Right atrium auricular region (tissue), 2 donors: ENCODE measurements at places on chromosomes 2 and 18. TPM values are rescaled to one million over a fixed set of nuclear protein-coding genes. Genes with fewer than 3 reads are reported as not detected.

The RAPGEF4 gene
- total RNA-seq, result 14.1 TPM

GRCh38 chr18:12904012-12904516 lies 20.0 kb upstream of the PTPN2 start:
- no peak for DNase-seq

GRCh38 chr2:158618891-158619490 lies 162.2 kb downstream of the PKP4 start:
- no peak for DNase-seq

GRCh38 chr18:51248685-51249084 lies 51.2 kb upstream of the MEX3C start:
- no peak for DNase-seq

GRCh38 chr2:36413218-36413617 lies 57.6 kb downstream of the CRIM1 start:
- DNase-seq, result no peak
